Activated naive CD4-positive, alpha-beta T cell treated with anti-CD3 and anti-CD28 coated beads for 36 hours (primary cell): ENCODE measurements at places on chromosomes 7 and 10. TPM values are rescaled to one million over a fixed set of nuclear protein-coding genes. Genes with fewer than 3 reads are reported as not detected.

Gene TLL2
- 0.07 TPM for total RNA-seq

Gene PSTK
- 4.2 TPM for total RNA-seq

Gene ATP6V0A4
- total RNA-seq: not detected

Gene PNLIPRP2
- total RNA-seq: not detected

Gene MYOZ1
- total RNA-seq: not detected

Gene SSMEM1
- not detected for total RNA-seq

DNA sequence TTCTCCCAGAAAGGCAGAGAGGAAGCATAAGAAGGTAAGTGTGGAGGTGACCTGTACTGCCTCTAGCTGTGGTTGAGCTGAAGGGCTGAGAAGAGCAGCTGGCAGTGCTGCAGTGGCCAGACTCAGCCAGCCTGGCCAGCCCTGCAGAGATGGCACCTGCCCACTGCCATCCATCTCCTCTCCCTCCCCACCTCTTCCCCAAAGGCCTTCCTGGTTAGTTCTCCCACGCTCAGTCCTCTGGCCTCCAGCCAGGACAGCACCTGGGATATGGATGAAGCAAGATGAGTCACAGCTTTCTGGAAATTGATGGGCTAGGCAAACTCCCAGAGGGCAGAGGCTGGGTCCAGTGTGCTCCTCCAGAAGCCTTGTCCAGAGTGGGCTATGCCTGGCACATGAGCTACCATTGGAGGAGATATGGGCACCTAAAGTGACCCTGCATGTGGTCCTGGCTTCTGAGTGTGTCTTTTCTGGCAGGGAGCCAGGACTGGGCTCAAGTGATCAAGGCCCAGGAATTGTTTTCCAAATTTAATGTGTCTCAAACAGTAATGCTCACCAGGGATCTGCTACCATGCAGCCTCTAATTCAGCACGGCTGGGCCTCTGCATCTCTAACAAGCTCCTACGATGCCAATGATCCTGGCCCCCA is 81.0 kb upstream of the CACUL1 start:
- DNase-seq: no peak

DNA sequence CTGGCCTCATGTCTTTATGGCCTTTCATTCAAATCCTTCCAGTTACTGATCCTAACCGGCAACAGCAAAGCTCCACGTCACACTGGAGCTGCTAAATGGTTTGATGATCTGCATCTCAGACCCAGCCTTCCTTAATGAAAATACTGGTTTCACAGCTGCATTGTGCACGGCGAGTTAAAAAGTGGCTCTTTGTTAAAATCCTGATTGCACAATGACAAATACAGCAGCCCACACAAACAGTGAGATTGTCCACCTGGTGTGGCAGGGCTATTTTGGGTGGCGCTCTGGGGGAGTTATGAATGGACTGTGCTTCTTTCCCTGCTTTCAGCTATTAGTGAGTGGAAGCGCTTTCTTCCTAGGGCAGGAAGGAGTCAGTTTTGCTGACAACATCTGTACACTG is 63.4 kb upstream of the C1QL3 start:
- DNase-seq: no peak

GRCh38 chr10:36253731-36254130 is 611.6 kb upstream of the FZD8 start:
- DNase-seq: no peak

DNA sequence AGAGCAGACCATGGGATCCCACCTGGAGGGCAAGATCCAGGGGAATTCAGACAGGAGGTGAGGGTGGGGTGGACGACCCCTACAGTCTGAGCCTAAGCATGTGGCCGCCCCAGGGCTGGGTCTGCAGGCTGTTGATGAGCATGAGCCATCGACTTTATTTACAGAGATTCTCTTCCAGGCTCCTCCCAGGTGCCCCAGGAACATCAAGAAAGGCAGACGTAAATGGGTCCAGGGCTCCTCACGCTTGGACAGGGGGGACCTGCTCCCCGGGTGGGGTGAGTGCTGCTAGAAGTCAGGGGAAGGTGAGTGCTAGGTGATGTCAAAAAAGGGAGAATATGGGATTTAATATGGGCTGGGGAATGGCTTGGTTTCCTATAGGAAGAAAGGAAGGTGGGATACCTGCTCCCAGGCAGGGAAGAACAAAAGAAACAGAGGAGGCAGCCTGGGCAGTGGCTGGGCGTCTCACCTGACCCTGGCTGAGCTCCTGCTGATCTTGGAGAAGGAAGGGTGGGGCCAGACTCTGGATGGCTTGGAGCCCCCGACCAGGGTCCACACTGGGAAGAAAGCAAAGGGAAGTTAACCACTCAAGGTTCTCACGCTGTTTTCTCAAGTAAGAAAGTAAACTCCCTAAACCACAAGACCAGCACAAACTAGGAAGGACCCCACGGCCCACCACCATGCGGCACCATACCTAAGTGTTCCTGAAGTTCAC is 162.1 kb upstream of the SHH start:
- no peak for DNase-seq

DNA sequence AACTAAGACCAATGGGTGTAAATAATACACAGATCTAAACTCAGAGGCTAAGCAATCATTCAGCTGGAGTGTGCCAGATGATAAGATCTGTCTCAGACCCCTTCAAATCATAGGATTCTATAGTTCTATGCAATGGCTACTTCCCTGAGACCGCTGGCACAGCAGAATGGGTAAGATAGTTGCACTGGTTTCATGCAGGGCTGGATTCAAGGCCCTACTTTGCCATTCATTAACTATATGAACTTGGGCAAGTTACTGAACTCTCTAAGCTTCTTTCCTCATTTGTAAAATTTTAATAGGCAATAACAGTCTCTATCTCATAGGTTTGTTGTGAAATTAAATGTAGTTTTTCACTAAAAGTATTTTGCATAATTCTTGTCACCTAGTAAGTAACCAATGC is 62.0 kb downstream of the TFEC start:
- DNase-seq: no peak

GRCh38 chr10:24333736-24334135 is 124.8 kb downstream of the KIAA1217 start:
- no peak for DNase-seq

GRCh38 chr10:59622320-59623132 is 87.1 kb downstream of the SLC16A9 start:
- peak; percentile 40 for DNase-seq

DNA sequence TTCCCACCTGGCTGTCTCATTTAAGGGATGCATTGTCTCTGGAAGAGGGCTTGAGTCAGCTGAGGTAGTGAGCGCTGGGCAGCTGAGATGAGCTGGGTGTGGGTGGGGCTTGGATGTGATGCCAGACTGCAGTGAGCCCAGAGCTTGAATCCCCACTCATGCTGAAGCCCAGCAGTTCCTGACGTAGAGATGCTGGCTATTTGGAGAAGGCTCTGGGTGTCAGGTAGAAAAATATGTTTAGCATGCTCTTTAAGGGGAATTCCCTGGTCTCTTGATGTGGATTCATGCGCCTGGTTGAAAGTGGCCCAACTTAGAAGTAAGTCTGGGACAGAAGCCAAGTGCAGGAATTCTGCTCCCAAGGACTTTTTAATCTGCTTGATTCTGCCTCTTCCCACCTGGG is 241.5 kb upstream of the IGFBP3 start:
- no peak for DNase-seq

DNA sequence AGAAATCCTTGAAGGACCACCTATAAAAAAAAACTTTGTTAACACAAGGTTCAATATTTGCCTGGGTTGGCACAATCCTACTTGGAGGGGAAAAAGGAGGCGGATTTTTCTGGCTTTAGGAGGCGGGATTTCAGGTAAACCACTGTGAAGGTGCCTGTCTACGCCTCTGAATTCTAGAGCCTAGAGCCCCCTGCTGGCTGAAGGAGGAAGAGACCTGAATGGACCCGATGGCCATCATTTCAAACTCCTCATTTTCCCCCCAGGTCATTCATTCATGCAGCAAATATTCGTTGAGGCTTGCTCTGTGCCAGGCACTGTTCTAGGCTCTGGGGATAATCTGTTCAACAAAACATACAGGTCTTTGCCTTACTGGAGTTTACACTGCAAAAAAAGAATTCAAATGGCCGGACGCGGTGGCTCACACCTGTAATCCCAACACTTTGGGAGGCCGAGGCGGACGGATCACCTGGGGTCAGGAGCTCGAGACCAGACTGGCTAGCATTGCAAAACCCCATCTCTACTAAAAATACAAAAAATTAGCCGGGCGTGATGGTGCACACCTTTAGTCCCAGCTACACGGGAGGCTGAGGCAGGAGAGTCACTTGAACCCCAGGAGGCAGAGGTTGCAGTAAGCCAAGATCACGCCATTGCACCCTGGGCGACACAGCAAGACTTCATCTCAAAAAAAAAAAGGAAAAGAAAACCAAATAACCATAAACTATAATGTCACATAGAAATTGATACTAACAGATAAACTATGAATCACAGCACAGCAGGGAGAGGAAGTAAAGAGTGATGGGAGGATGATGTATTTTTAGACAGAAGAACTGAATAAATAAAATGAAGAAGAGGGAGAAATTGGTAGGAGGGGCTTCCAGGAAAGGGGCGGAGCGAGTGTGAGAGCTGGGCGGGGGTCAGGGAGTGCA is 90.1 kb upstream of the NFE2L3 start:
- DNase-seq: peak; percentile 86

- DNase-seq: no peak
Measured at GRCh38 chr7:36236073-36236472, 83.0 kb downstream of the EEPD1 start.

DNA sequence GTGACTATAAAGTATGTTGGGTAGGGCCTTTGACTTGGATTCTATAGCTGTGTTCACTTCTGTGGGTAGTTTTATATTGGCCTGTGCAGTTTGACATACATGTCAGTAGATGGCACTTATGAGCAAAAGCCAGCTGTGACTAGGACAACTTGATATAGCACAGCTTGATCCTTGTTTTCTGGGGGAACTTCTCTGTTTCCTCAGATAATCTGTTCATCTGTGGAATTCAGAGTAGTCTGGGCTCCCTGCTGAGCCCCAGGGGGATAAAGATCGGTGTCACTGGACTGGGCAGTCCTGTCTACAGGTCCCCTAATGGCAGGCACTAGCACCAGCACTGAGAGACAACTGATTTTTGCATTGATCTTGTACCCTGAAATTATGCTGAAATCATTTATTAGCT is 25.4 kb downstream of the CYP2C9 start:
- DNase-seq: no peak

DNA sequence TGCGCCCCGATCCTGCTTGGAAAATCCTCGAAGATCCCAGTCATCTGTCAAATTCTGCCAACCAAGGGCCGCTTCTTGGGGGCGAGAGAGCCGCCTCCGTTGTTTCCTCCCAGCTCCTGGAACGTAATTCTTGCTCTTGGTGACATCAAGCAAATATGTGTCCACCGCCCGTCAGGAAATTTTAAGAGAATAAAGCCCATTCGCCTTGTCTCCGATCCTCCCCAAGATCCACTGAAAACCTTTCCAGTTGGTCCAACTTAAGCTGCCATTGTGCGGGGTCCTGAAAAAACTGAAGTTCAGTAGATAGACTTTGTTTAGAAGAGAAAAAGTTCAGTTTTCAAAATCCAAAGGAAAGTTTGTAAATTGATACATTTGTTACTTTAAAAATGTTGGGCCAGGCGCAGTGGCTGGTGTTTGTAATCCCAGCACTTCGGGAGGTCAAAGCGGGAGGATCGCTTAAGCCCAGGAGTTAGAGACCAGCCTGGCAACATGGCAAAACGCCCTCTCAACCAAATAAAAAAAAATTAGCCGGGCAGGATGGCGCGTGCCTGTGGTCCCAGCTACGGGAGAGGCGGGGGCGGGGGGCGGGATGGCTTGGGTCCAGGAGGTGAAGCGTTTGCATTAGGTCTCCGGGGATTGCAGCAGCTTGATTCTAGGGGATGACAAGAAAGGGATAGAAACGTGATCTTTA is 1.0 kb upstream of the ZNF800 start:
- peak; percentile 10 for DNase-seq

DNA sequence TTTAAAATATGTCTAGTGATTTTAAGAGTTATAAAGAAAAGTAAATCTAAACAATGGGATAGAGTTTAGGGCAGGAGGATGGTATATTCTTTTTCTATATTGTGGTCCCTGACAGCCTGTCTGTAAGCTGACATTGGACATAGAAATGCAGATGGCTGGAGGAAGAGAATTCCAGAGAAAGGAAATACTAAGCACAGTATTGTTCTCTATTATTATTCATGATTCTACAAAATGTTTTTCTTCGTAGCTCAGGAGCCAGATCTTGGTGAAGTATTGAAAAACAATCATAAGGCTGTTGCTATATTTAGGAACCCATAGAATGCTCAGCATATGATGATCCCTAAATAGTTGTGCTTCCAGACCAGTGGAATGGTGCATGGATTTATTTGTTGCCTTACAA is 117.0 kb upstream of the FAM3C start:
- no peak for DNase-seq

GRCh38 chr10:61903221-61903927 is 1.9 kb downstream of the ARID5B start:
- DNase-seq: peak; percentile 74

GRCh38 chr7:124630395-124630794 is 135.2 kb downstream of the GPR37 start:
- DNase-seq: no peak

- DNase-seq: no peak
Measured at GRCh38 chr10:76514321-76514720, 1082.9 kb downstream of the LRMDA start.

DNA sequence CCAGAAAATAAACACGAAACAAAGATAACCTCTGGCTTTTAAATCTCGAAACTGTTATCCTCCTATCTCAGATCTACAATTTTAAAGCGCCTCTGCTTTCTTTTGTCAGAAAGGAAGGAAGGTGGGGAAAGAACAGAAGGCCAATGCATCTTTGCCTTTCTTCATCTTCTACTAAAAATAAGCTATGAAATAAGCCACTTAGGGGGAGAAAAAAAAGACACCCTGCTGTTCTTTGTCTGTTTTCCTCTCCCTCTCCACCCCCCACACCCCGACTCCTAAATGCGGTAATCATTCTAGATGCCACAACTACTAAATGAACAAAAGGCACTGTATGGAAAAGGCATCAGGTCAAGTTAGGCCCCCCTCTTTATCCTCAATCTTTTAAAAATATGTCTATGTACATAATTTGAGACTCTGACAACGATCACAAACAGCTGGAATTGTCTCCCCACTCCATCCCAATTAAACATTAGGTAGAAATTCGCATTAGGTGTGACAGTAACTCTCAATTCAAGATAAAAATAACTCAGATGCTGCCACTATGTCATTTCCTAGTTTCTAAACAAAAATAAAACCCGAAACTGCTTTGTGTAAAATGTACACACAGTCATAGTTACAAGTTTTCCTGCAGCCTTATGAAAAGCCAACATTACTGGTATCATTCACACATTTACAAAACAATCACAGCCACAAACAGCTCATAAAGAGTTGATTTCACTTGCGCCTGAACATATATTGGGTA is 2.4 kb downstream of the UBE2H start:
- no peak for DNase-seq

GRCh38 chr10:16156681-16157080 is 280.1 kb upstream of the PTER start:
- no peak for DNase-seq

DNA sequence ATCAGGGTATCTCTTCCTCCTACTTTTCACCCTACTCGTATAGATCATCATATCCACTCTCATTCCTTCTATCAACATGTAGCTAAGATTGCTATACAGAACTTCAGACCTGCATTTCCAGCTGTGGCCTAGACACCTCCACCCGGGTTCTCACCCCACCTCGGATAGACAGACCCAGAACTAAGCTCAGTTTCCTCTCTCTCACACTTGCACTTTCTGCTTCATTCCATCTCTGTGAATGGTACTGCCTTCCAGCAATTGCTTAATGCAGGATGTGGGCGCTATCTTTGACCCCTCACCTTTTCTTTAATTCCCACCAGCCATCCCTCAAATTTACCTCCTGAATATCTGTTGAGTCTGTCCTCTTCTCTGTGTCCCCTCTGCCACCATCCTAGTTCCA is 35.7 kb downstream of the AGK start:
- no peak for DNase-seq

GRCh38 chr10:44398747-44399658 is 14.1 kb upstream of the CXCL12 start:
- no peak for DNase-seq
